A549 (cell line): ENCODE measurements at places on chromosomes 5 and 9.

DNA sequence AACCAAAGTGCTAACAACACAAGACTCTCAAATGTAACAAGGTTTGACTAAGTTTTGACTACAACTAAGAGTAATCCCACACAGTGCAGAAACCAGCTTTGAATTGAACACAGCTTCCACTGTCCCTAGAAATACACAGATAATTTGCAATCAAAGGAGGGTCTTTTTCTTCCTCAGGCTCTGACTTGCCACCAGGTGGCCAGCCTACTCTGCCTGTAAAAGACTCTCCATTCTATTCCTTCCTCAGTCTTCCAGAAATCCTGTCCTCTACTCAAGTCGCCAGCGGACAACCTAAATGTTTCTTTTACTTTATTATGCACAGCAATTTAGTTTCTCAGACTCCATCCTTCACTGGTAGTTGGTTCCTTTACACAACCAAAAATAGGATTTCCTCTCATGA lies 32.2 kb upstream of the MCTP1 start:
- no peak for DNase-seq

- DNase-seq, result no peak
Observed at GRCh38 chr5:27523629-27524028, 485.2 kb upstream of the CDH9 start.

DNA sequence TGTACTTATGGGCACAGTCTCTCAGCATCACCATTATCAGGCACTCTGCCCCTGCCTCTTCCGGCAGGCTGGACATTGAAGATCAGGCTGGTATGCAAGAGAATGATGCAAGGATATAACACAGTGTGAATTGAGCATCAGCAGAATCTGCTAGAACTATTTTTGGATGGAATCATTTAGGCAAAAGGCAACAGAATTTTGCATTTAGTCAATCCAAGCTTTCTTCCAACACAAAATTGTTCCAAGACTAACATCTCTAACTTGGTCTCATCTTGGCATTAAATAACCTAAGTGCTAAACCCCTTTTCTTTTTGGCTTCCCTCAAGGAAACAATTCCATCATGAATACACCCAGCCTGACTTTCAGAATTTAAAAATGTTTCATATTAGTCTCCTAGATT lies 339.9 kb downstream of the PRELID2 start:
- no peak for DNase-seq

DNA sequence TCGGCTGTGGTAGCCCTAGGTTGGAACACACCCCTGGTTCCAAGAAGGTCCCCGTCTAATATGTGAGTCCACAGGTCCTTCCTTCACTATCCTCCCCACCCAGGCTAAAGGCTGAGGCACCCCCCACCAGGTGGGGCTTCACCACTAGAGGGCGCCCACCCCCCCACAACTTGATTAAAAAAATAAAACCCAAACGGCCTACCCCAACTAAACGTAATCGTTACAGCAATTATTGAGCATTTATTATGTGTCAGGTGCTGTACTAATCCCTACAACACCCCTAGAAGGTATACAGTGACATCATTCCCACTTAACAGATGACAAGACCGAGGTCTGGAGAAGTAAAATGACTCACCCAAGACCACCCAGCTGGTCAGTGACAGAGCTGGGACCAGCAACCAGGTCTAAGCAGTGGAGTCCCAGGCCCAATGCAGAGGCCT lies 65.0 kb downstream of the FGF18 start:
- peak; percentile 73 for DNase-seq

DNA sequence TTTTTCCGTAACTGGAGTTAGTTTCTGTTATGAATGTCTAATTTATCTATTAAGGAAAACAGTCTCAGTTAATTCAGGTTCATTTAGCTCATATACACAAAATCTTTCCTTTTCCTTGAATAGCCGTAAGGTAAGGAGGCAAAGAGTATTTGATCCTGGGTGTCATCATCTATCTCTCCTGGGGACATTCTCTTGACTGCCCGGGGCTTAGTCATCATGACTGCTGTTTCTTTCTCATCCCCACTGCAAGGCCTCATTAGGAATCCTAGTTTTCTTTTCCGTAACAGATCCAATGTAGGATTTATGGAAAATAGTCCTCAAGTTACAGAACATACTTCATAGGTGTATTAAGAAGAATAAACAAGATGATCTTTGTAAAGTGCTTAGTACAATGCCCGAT lies 134.9 kb upstream of the CHD1 start:
- no peak for DNase-seq

DNA sequence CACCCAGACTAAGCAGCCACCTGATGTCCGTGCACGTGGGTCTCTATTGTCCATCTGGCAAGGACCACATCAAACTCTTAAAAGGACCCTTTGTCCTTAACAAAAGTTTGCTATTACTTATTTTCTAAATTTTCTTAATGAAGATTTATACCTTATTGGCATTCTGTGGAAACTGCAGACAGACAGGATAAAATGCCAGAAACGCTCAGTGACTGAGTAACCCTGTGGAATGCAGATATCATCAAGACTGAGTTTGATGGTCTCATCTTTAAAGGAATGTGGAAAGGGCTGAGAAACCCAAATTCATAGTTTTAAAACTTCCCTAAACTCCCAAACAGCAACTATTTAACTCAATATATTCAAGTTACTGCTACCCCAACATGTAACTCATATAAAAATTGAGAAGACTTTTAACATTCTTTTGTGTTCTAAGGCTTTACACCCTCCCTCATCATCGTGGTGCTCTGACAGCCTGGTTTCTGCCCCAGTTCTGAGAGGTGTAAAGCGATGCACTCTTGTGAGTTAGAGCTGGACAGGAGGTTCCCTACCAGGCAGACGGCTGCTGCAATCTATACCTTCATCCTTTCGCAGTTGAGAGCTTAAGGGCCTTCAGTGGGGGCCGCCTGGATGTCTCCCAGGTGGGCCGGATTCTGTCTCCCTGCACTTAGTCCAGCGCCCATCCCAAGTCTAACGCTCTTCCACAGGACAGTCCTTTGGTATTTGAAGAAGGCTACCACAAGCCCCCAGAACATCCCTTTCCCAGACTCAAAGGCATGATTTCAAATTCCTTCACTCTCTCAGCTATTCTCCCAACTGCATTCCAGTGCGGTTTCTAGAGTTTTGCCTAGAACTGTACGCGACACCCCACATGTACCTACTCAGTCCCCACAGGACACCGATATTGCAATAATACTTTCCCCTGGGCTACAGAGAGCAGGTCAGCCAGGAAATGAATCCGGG lies 68.9 kb downstream of the DAP start:
- no peak for DNase-seq

- no peak for DNase-seq
Observed at GRCh38 chr9:36764364-36765076, 191.8 kb downstream of the MELK start.

DNA sequence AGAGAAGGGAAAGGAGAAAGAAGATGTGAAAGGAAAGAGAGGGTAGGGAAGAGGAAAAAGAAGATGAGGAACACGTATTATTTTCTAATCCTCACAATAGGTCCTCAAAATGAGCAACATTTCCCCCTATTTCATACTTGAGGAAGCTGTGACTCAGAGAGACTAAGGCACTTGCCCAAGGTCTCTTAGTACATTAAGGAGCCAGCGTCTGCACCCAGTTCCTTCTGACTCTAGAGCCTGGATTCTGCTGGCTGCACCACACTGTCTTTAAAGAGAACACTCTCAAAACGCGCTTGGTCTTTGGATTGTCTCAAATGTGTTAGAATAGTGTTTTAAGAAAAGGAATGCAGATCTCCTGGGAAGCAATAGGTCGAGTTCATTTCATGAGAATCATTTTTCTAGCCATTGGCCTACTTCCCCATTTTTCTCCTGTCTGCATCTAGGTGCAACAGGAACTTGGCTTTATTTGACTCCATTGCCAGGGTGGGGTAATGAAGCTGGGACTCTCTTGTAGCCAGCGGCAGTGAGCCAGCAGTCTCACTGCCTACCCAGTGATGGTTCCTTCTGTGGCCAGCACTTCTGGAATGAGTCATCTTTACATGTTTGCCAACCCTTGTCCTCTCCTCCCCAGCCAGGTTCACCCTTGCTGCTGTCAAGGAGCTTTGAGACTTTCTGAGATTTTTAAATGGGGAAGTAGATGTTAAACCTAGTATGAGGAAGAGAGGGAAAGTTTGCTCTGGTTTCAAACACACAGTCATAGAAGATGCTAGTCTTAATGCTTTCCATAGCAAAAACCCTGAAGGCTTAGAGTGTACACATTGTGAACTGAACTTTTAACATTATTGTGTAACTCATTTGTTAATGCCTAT lies 82.7 kb downstream of the DOCK8 start:
- DNase-seq, result peak; percentile 38

- no peak for DNase-seq
Observed at GRCh38 chr5:128777052-128777451, 188.2 kb upstream of the SLC27A6 start.

- no peak for DNase-seq
Observed at GRCh38 chr9:13053504-13053903, 226.0 kb downstream of the MPDZ start.

DNA sequence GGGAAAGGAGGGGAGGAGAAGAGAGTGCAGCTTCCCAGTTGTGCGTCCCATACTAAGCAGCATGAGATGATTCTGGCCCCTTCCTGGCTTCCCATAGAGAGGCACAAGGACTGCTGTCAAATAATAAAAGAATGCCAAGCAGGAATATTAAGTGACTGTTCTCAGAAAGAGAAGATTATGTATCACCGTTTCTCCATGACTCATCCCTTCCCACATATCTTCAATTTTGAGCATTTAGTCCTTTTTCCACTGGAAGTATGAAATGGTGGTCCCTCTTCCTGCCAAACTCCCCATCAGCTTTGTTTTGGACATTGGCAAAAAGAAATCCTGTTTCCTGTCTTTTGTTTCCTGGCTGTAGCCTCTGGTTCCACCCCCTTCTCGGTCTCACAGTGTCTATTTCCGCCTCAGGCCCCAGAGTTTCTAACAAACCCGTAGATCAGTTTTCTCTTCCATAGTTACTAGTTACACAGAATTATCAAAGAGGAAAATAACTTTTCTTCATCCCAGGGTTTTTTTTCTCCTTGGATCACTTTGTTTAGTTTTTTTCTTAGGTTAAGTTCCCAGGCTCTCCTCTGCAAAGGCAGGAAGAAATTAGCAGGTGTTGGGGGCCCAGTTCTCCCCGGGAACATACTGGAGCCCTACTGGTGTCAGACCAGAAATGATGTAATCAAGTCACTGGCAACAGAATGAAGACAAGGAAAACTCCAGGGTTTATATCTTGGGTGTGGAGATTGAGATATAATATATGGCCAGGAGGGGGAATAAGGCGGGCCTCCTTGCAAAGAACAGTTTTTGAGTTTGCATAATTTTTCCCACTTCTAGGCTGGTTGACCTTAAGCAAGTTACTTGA lies 26.4 kb upstream of the ARHGAP26 start:
- DNase-seq, result no peak

DNA sequence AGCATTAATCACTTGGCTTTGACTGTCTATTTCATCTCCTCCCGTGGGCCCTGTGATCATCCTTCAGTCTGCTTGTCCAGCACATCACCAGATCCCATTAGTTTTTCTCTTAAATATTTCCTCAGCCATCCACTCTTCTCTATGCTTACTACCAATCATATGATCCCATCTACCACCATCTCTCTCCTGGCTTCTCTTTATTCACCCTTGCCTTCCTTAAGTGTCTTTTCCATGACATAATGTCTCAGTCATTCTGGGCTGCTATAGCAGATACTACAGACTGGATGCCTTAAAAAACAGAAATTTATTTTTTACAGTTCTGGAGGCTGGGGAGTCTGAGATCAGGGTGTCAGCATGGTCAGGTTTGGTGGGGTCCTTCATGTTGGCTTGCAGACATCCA lies 208.4 kb upstream of the PPP1R2B start:
- DNase-seq, result no peak

DNA sequence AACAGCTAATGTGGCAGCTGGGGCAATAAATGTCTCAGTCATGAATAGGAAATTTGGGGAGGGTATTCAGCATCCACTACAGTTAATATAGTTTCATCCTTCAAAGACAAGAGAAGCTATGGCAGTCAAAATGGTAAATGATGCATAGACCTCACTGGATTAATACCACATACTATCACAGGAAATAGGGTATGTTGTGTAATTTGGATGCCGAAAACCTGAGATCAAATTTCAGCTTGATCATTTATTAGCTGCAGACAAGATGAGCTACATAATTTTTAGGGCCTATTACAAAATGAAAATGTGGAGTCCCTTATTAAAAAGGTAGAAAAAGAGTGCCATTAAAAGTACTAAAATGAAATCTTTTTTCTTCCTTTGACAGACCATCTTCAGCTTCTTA lies 112.6 kb upstream of the MTAP start:
- DNase-seq, result no peak

- DNase-seq, result peak; percentile 85
Observed at GRCh38 chr5:39716532-39717028, 291.8 kb upstream of the DAB2 start.

DNA sequence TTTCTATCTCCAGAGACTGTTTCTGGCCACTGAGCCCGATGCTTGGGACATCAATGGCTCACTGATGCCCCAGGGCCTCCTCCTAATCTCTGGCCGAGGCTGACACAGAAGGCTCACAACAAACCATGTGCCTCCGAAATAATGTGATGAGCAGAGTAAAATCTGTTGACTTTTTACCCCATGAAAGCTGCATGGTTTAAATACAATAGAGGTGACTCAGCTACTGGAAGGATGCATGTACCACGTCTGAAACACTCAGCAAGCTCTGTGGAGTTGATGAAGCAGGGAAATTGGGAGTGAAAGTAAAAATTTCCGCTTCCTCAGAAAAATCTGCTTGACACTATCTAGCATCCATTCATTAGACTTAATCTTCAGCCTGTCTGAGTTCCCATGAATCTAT lies 111.1 kb upstream of the EQTN start:
- no peak for DNase-seq

- peak; percentile 6 for DNase-seq
Observed at GRCh38 chr5:130496215-130496614, 592.0 kb downstream of the CHSY3 start.

DNA sequence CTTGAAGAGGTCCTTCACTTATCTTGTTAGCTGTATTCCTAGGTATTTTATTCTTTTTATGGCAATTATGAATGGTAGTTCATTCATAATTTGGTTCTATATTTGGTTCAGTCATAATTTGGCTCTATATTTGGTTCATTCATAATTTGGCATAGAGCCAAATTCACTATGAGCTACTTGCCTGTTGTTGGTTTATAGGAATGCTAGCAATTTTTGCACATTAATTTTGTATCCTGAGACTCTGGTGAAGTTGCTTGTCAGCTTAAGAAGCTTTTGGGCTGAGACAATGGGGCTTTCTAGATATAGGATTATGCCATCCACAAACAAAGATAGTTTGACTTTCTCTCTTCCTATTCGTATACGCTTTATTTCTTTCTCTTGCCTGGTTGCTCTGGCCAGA lies 142.2 kb downstream of the PLCXD3 start:
- no peak for DNase-seq

DNA sequence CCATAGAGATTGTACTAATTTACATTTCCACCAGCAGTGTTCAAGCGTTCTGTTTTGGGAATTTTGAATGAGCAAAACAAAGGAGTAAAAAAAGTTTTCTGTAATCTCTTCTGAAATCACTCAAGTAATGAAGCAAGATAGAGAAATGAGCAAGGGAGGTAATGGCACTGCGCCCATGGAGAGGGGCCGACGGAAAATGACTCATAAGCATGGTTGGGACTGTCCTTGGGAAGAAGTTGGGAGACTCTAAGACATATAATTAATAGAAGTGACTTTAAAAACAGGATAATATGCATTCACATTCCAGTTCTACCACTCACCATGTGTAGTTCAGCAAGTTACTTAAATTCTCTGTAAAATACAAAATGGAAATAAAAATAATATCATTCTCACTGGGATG lies 62.5 kb upstream of the C5orf46 start:
- no peak for DNase-seq

- DNase-seq, result no peak
Observed at GRCh38 chr5:55175781-55176175, 2.8 kb upstream of the CDC20B start.
